Bone marrow (tissue), 2 donors: ENCODE measurements at places on chromosomes 2 and 18.

GRCh38 chr2:23475036-23475435 is 90.1 kb downstream of the KLHL29 start:
- DNase-seq = no peak

DNA sequence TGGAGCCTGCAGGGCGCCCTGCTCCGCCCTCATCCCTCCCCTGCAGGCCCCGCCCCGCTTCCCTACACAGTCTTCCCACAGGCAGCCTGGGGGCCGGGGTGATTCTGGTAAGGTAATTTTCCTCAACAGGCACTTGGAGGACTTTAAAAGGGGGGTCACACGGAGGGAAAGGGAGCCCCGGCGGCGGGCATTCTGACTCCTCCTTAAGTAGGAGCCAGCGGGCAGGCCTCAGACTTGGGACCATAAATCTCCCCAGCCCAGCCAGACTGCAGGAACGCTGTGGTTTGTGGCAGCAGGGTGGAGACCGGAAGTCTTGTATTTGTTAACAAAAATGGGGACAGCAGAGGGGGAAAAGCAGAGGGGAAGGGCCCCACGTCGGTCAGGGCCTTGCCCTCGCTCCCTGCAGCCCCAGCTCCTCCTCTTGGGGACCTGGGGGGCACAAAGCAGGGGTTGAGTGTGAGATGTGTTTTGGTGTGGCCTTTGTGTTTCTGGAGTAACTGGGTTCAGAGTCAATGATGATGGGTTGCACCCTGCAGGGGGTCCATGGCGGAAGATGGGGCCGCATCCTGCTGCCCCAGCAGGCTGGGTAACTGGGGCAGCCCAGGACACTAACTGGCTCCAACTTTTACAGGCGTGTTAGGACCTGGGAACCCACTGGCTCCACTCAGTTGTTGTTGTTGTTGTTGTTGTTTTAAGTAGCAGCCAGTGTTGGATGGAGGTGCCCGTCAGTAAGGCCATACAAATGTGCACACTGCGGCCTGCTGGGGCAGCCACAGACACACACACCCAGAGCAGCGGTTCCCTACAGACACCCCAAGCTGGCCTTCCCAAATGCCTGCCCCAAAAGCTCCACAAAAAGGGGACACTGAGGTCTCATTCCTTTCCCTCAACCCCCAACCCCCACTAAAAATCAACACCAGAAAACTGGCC is 27.7 kb downstream of the SMAD7 start:
- DNase-seq = no peak

GRCh38 chr2:48332286-48332685 is 197.7 kb upstream of the STON1 start:
- no peak for DNase-seq

GRCh38 chr2:3459185-3460015 is 59.9 kb downstream of the ADI1 start:
- no peak for DNase-seq

GRCh38 chr2:39563572-39563971 is 102.1 kb upstream of the TMEM178A start:
- no peak for DNase-seq
